NCI-H1930 (cell line): ENCODE measurements at places on chromosomes 7 and 10.

GRCh38 chr10:23099816-23100215 lies 4.4 kb downstream of the MSRB2 start:
- no peak for DNase-seq

DNA sequence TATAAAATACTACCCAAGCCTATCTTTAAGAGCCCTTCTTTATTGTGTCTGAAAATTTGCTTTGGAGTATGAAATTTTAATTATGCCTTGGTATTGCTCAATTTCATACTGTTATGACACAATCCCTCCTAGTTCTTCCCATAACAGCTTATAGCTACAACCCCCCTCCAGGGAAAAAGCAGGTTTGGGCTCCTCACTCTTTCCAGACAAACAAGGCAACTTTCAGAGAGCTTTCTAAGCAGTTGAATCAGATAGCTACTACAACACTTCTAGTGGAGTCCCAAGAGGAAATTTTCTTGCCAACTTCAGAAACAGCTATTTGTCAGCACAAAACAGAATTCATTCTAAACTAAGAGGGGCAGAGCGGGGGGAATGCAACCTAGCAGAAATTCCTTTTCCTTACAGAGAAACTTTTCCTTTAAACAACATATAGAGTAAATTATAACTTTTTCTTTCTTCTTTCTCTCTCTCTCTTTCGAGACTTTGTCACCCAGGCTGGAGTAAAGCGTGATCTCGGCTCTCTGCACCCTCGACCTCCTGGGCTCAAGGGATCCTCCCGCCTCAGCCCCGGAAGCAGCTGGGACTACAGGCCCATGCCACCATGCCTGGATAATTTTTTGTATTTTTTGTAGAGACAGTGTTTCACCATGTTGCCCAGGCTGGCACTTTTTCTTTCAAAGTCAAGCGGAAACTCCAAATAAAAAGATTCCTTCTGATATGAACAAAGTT lies 26.0 kb upstream of the JMJD1C start:
- DNase-seq = no peak

GRCh38 chr7:106061301-106061979 lies 50.7 kb downstream of the SYPL1 start:
- no peak for DNase-seq

DNA sequence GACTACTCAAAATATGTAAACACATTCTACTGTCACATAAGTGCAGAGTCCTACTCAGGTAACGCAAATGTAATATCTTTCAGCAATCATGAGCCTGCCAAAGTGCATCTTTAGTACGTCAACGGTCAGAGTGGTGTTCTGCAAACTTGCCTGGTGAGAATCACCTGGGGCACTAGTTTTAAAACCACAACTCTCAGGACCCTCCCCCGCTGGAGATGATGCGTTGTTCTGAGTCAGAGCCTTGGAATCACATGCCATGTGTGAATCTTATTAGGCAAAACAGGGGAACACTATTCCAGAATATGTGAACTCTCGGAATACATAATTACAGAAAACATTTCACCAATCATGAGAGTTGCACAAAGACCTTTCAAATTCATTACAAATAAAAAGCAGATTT lies 115.7 kb downstream of the TPK1 start:
- no peak for DNase-seq

DNA sequence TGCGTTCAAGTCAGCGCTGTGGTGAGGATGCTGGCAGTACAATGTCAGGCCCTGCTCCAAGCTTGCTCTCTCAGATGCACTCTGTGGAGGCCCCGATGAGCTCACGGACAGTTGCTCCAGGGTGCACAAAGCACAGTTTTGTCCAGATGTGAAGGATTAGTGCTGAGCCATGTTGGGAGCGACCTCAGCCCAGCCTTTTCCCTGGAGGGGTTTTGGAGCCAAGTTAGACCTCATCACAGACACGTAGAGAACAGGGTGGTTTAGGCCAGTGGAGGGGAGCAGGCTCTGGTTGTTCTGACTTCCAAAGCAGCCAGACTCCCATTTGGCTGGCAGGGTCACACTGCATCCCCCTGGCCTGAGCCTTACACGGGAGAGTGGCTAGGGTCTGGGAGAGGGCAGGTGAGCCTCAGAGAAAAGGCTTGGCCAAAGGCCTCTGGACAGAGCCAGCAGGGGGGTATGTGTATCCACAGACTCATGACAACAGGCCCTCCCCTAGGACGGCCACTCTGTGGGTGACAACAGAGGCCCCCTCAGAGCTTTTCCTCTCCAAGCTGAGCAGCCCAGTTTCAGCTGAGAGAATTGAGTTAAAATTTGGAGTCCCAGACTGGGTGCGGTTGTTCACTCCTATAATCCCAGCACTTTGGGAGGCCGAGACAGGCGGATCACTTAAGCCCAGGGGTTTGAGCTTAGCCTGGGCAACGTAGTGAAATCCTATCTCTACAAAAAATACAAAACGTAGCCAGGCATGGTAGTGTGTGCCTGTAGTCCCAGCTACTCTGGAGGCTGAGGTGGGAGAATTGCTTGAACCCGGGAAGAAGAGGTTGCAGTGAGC lies 4.7 kb downstream of the PLAC9 start:
- DNase-seq = no peak

DNA sequence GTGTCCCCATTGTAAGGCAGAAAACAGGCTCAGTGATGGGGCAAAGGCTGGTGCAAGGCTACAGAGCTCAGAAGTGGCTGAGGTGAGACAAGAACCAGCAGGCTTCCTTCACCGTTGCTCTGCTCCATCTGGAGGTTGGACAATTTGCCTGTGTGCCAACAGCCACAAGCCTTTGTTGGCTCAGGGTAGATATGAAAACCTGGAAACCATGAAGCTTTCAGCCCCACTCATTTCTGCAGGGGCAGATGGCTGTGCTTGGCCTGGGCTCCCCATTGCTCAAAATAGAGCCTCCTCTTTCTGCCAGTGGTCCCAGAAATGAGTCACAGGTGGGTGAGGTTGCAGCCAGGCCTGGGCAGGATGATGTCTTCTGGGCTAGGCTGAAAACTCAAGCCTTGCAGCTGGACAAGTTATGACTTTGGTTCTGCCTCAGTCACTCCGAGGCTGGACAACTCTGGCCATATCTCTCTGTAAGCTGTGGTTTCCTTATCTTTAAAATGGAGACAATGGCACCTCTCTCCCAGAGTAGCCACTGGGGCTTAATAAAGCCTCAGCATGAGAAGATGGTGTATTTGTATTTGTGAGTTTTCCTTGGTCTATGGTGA lies 12.2 kb upstream of the ZNF273 start:
- no peak for DNase-seq

DNA sequence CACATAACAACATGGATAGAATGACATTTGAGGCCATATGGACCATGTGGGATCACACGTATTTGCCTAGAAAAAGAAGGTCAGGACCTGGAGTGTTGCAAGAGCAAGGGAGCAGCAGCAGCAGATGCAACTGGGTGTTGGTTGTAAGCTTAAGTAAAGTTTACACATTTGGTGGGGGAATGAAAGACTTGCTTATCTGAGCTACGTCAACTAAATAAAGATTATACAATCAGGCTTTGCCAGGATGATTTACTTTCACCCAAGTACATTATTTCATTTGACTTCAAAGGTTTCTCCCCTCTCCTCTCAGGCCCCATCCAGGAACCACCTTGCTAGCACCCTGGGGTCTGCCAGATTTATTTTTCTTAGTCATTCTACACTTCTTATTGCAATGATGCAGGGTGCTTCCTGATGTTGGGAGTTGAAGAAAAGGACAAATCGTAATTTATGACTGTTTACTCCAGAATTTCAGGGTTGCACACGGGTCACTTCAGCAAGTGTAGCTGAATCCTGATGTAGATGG lies 591.9 kb upstream of the IGFBP3 start:
- no peak for DNase-seq
